Choroid plexus epithelial cell (primary cell): ENCODE measurements at places on chromosomes 4 and X.

DNA sequence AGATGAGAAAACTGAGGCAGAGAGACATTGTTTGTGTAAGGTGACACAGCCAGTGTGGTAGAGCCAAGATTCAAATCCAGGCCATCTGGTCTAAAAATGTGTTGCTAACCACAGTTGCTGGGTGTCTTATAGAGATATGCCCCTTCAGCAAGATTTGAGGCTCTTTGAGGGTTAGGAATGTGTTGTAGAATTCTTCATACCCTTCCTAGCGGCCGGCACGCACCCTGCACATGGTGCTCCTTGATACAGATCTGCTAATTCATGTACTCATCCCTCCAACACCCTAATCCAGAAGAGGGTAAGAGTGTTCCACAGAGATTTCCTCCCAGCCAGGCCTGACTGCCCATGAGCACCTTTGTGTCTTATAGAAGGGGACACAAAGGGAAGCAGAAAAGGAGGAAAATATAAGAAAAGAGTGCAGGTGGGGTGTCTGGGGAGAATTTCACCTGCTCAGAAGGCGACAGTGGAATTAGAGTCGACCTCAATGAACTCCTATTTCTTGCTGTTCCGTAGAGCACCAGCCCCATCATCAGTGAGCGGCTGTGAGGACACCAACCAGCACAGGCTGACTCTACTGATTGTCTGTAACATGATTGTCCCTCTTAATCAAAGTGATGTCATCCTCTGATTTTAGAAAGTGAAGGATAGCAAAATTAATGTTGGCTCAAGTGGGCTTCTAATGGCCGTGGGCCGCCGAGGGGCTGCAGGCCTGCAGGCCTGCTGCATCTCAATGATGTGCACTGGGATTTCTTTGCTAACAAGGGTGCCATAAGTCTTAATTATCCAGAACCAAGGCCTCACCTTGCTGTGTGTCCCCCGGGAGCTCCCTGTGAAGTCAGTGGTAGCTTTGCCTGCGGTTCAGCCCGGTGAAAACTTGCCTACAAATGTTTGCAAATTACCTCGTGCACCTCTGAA, 24.2 kb upstream of the SMIM20 start:
- DNase-seq: no peak

DNA sequence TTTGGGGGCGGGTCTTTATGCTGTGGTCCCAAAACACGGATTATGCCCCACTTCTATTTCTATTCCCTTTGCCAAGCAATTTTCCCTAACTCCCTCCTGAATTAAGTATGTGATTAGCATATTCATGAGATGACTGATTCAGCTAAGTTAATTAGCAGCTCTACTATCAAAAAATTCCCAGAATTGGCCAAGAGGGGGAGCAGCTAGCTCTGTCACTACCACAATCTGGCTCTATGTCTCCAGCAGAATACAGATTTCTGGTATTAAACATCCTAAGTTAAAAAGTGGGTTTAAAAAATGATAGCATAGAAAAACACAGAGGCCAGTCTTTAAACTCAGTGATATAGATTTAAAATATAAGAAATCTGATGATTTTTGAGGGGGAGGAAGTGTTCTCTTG, 80.3 kb downstream of the GPC4 start:
- DNase-seq: peak; percentile 54

DNA sequence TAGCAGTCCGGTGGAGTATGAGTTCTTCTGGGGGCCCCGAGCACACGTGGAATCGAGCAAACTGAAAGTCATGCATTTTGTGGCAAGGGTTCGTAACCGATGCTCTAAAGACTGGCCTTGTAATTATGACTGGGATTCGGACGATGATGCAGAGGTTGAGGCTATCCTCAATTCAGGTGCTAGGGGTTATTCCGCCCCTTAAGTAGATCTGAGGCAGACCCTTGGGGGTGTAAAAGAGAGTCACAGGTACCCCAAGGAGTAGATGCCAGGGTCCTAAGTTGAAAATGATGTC, 852 bp downstream of the MAGEH1 start:
- DNase-seq: peak; percentile 2

- no peak for DNase-seq
These were observed 111.7 kb downstream of the CHRNA9 start for GRCh38 chr4:40446839-40447238.

GRCh38 chrX:74421036-74421739, at the start of gene SLC16A2:
TSS of gene SLC16A2 (plus strand) at chrX:74421493. CDS start at chrX:74421638, 145 bp downstream.
- peak; percentile 71 for DNase-seq

DNA sequence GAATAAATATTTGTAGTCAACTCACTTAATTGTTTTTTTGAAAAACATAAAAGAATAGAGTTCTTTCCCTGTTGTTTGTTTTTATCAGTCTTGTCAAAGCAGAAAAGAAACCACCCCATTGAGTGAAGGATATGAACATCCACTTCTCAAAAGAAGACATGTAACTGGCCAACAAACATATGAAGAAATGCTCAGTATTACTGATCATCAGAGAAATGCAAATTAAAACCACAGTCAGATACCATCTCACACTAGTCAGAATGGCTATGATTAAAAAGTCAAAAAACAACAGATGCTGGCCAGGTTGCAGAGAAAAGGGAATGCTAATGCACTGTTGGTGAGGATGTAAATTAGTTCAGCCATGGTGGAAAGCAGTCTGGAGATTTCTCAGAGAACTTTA, 326.1 kb upstream of the EMCN start:
- no peak for DNase-seq

- peak; percentile 61 for DNase-seq
These were observed 316.2 kb downstream of the GPAT3 start for GRCh38 chr4:83852085-83852451.

- DNase-seq: no peak
These were observed 569 bp upstream of the PDLIM5 start for GRCh38 chr4:94451051-94451694.

DNA sequence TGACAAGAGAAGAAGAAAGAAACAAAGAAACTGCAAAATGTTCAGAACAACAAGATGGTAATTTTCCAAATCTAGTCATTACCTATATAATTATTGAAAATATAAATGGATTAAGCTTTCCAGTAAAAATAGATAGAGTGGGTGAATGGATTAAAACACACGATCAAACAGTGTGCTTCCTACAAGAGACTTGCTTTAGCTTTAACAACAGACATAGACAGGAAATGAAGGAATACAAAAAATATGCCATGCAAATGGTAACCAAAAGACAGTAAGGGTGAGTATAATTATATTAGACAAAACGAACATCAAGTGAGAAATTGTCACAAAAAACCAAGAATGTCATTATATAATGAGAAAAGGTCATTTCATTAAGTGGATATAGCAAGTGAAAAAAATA, 842.8 kb downstream of the CCSER1 start:
- no peak for DNase-seq

- DNase-seq: peak; percentile 74
These were observed 148.9 kb upstream of the JADE1 start for GRCh38 chr4:128660361-128661215.

GRCh38 chr4:169114341-169114974, 104.4 kb upstream of the CBR4 start:
- no peak for DNase-seq

- no peak for DNase-seq
These were observed 116.1 kb upstream of the ZNF827 start for GRCh38 chr4:146054676-146055075.

DNA sequence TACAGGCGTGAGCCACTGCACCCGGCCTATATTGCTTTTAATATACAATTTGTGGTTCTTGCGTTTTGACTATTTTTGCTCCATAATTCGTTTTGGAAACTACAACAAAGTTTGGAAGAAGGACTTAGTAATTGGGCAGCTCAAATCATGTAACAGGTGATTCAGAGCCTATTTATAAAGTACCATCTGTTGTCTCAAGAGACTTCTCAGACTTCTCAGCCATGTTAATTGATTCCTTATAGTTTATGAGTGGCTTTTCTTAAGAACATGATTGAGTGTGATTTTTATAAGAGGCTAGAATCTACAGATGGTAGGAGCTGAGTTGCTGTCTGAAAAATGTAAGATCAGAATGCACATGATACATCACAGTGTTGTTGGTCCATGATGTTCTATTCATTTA, 240.2 kb downstream of the ADGRL3 start:
- DNase-seq: no peak

GRCh38 chr4:177356921-177357320, 47.2 kb downstream of the NEIL3 start:
- peak; percentile 20 for DNase-seq

DNA sequence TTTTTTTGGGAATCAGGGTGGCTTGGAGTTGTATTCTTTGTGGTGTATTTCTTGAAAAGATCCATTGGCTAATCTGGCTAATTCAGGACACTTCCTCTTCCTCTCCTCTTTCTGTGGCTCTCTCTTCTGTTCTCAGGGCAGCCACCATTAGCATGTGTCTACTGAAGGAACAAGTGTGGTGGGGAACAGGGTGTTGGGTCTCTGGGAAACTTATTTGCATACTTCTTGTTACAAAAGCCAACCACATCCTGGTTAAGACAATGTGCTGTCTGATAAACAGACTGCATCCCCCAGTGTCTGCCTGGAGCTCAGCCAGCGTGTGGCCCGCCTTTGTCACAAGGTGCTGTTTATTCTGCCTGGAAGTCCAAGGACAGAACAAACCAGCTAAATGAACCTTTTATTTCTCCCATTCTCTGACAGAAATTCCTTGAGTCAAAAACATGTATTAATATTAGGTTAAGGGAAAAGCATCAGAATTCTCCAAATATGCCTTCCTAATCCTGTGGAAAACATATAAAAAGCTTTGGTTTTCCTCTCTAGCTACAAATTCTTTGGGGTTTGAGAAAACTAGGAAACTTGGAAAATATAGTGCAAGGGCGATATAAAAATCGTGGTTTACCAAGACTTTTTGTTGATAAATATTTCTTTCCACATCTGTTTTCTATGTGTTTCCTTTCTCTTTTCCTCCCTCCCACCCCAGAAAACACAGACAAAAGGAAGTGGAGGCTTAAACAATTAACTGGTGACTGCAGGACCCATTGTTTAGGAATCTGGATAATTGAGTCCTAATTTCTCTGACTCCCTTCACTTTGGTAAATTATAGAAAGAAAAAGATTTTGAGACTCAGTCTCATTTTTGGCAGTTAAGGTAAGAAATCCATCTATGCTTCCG, 203.6 kb downstream of the SPRY1 start:
- peak; percentile 80 for DNase-seq
